Right ventricle myocardium superior (tissue), 1 donor: ENCODE measurements at places on chromosomes 7 and 10. TPM values are rescaled to one million over a fixed set of nuclear protein-coding genes. Genes with fewer than 3 reads are reported as not detected.

- no peak for DNase-seq
Measured at GRCh38 chr7:82158327-82158726, 285.2 kb downstream of the CACNA2D1 start.

Gene ADAM22
- total RNA-seq, result 1.3 TPM

GRCh38 chr7:27134392-27134791 is 3.8 kb upstream of the HOXA4 start:
- DNase-seq, result no peak

Gene OR13A1
- not detected for total RNA-seq

- DNase-seq, result no peak
Measured at GRCh38 chr10:33638374-33638773, 303.9 kb upstream of the NRP1 start.

GRCh38 chr7:86916277-86916825 is 143.1 kb downstream of the ELAPOR2 start:
- no peak for DNase-seq

DNA sequence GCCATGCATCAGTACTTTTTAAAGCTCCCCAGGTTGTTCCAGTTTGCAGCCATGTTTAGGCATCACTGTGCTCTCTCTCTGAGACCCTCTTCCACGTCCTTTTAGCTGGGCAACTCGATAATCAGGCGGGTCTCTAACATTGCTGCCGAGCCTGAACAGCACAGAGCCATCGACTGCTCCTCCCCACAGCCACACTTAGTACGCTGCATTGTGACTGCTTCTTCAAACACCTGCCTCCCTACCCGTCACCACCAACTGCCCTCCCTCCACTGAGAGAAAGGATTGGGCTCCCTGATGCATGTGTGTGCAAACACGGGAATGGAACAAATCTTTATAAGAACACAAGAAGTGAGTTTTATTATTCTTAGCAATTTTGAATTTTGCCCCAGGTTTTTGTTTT is 11.4 kb upstream of the TACR2 start:
- no peak for DNase-seq

DNA sequence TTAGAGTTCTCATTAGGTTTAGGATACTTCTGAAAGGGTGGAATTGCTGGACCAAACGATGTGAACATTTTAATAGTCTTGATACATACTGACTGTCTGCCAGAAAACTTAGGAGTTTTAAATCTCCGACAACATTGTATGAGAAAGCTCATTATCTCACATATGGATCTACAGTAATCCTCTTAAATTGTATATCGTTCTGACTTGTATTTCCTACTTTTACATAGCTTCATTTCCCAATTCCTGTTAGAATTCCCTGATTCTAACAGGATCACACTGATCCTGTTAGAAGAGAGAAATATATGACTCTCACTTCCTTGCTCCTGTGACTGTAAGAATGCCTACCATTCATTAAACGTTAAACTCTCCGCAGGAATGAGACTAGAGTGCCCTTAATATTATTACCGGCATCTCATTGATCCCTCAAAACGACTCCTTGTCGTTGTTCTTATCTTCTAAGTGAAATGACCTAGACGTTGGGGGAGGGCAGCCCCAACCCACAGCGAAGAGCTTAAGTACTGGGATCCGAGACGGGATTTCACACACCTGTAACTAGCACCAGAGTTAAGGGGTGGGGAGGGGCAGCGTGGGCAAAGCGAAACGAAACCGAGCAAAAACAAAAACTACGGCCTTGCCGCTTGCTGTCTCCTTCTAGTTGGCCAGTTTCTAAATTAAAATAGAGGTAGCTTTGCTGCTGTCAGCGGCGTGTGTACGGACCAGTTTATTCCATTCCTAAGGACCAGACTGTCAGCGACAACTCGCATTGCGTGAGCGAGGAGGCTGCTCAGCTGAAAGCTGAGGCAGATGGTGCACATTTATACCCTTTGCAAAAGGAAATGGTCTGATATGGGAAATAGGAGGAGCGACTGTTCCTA is 678 bp upstream of the TMEM106B start:
- no peak for DNase-seq

GRCh38 chr10:25257646-25258045 is 82.8 kb downstream of the GPR158 start:
- DNase-seq, result no peak

Gene AGMO
- 0.35 TPM for total RNA-seq

DNA sequence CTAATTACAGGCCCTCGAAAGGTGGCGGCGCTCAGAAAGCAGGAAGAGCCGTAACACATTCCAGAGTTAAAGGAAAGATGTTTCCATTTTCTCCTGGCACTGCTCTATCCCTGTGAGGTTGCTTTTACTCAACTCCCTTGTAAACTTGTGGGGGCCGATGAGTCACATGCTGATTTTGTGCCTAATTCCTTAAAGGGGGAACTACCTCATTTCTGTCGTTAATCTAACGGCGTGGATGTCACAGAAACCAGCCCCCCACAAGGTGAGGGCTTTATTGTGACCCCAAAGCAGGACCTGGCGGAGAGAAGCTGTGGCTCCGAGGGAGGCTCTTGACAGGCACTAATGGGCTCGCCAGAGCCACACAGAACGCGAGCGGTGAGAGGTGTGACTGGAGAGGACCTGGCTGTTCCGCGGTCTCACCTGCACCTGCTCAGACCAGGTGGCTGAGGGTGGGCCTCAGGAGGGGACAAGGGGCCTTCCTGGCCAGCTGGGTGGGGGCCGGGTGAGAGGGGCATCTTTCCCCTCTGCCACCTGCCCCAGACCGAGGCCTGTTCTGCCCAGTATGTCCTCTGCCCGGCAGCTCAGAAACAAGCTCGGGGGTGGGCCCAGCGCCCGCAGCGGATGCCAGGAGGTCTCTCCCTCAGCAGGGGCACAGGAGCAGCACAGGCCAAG is 50.9 kb downstream of the CALML3 start:
- DNase-seq, result no peak

Gene EPO
- not detected for total RNA-seq

Gene CCDC126
- 10.8 TPM for total RNA-seq

DNA sequence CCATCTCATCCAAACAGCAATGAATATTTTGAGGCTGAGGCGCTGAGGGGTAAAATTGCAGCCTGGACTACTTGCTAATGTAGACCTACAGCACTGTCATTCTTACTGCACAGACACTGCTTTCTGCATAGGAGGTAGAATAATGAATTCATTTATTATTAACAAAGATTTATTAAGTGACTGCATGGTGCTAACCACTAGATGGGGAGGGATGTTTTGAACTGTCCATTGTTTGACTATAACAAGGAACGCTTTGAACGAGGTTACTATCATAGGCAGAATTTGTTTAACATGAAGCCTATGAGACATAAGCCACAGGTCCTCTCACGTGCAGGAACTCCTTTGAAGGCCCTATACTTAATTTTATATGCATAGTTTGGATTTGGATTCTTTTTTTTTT is 143.8 kb downstream of the CFTR start:
- no peak for DNase-seq

DNA sequence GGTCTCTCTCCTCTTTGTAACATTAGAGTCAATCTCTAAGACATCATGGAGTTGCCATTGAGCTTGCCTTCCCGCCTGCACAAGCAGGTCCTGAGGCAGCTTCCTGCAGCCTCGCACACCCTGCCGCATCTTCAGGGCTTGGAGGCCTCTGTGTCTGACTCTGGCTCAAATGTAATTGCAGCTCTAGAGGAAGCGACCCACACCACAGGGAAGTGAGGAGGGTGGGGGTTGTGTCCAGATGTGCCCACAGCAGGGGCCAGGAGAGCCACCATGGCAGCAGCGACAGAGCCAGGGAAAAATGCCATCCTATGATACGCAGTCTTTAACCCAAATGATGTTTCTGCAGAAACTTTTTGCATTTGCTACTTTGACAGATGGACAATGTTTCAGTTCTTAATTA is 216.0 kb upstream of the ZNF32 start:
- DNase-seq, result no peak

GRCh38 chr10:30553626-30554439 is 75.7 kb downstream of the LYZL2 start:
- peak; percentile 85 for DNase-seq

DNA sequence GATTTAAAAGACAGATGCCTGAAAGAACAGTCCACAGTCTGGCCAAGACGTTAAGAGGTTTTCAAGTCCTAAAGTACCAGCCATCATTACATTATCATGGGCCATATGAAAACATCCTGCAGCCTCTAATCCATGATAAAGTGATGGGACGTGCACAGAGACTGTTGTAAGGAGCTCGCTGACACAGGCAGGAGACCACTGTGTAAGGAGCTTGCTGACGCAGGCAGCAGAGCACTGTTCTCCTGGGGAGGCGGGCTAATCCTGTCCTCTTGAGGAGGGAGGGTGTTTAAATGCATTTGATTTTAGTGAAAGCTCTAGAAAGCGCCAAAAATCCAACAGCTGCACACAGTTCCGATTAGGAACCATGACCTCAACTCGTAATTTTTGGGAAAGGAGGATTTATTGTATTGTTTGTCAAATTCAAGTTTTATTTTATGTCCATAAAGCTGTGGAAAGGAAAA is 16.9 kb downstream of the SVIL start:
- DNase-seq, result no peak

DNA sequence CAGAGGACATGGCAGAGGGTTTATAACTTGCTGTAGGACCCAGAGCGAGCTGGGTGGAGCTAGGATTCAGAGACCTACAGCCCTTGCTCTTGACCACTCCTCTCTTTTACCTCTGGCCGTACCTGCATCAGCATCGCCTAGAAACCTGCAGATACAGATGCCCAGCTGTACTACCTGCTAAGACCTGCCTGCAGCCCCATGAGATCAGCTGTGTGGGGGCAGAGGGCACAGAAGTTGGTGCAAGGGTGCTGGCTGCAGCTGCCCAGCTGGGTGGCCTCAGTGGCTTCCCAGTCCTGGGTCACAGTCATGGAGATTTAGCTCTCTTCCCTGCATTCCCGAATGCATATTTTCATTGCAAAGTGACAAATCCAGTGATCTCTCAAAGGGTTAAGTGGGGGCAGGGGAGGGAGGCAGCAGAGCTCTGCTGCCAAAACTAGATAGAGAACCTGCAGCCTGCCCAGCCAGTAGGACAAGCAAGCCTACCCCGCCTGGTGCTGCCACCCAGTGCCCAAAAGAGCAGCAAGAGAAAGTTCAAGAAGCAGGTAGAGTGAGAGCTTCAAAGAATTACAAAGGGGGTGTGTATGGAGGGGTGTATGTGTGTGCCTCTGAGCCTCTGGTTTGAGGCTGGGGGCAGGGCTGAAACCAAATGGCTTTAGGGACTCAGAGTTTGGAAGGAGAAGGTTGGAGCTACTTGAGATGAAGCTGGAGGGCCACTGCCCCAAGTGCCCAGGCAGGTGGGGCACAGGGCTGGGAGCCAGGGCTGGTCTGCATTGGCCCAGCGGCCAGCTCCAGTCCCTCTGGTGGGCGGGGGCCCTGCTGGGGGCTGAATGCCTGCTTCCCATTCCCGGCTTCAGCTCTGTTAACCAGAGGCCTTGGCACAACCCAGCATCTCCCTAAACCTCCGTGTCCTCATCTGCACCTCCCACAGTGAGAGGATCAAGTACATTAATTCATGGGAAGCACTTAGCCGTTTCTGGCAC is 6.9 kb downstream of the FAM241B start:
- DNase-seq, result no peak

Gene COG5
- total RNA-seq, result 49.2 TPM

DNA sequence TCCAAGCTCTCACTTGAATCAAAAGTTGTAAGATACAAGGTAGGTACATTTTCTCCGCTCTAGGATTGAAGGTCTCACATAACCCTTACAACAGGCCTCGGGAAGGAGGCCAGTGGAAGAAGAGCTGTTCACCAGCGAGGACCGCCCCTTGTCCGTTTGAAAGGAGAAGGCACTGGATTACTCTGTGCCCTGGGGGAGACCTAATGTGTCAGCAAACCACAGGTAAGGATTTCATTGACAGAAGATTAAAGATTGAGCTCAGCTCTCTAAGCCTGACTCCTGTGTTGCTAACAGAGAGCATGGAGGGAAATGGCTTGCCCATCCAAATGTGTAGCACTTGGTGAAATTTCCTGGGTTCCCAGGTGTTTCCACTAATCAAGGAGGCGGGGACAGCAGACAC is 81.2 kb downstream of the SLC16A9 start:
- DNase-seq, result no peak

GRCh38 chr10:16989826-16990293 is 139.8 kb downstream of the CUBN start:
- no peak for DNase-seq
